CD4-positive, alpha-beta T cell treated with Interleukin-6 for 4 hours (primary cell): ENCODE measurements at places on chromosomes 1 and 21.

GRCh38 chr1:163863731-163864130 is 542.0 kb downstream of the NUF2 start:
- DNase-seq, result no peak

GRCh38 chr21:41477641-41478318 is 30.2 kb downstream of the TMPRSS2 start:
- DNase-seq, result no peak

GRCh38 chr1:212138457-212138856 is 102.9 kb downstream of the DTL start:
- no peak for DNase-seq

- DNase-seq, result peak; percentile 26
Observed at GRCh38 chr1:235079443-235080296, 49.0 kb downstream of the TOMM20 start.

DNA sequence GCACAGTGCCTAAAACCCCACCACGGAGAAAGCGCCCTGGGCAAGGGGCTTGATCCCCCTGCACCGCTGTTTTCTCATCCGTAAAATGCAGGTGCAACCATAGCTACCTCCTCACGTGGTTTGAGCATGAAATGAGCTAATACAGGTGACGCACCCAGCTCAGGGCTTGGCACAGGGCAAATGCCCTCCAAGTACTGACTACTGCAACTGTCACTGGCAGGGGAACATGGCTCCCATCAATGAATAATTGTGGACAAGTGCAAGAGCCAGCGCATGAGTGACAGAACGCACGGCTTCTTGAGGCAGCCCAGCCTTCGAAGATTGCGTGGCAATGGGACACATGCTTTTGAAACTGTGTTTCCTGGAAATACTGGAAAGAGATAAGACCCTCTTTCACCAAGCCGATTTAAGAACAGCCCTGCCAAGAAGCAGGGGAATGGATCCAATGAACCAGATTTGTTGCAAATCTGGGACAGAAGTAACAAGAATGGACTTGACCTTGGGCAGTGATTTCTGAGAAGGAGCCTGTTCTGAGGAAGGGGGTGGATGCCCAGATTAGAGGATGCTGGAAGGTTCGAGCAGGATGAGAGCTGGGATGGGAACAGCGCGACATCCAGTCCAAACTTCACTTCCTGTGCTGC is 92.8 kb upstream of the IFFO2 start:
- no peak for DNase-seq

DNA sequence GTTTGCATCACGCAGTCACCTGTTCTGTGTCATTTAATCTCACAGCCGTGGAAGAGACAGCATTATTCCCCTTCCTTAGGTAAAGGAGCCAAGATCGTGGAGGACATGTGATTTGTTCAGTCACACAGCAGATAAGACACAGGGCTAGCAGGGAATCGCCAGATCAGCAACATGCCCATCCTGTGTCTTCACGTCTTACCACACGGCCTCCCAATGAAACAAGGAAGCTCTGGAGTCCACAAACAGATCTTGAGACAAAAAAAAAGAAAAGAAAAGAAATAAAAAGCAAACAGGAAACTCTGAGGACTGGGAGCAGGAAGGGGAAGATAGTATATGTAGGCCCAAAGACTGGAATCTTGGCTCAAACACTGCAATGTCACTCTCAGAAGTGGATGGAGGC is 155.3 kb downstream of the ADSS2 start:
- no peak for DNase-seq

DNA sequence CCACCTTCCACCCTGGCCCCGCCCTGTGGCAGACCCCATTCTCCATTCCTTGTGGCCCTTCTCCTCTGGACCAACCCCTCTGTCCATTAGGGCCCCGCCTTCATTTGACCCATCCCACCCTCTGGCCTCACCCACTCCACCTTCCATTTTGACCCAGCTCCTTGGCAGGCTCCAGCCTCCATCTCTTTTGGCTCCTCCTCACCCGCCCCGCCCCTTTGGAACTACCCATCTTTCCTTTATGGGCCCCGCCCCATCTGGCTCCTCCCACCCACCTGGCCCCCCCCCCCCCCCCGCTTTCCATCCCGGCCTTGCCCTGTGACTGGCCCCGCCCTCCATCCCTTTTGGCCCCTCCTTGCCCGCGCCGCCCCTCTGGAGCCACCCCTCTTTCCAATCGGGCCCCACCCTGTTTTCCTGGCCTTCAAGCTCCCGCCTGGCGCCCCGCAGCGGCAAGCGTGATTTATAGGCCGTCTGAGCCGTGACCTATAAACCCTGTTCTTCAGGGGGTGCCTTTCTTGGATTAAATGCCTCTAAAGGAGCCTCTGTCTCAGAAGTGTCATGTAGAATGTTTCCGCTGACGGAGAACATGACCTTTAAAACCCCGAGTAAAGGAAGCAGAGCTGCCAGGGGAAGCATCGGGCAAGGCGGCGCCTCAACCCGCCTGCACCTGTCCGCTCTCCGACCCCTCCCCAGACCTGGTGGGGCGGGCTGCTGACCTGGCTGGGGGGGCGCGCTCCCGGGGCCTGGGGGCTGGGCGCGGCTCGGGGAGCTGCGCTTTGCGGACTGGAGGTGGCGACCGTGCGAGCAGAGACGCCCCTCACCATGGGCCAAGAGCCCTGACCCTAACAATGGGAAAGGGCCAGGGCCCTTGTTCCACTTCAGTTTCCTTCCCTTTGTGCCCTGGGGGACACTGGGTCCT is 178.0 kb downstream of the CAMTA1 start:
- peak; percentile 63 for DNase-seq

DNA sequence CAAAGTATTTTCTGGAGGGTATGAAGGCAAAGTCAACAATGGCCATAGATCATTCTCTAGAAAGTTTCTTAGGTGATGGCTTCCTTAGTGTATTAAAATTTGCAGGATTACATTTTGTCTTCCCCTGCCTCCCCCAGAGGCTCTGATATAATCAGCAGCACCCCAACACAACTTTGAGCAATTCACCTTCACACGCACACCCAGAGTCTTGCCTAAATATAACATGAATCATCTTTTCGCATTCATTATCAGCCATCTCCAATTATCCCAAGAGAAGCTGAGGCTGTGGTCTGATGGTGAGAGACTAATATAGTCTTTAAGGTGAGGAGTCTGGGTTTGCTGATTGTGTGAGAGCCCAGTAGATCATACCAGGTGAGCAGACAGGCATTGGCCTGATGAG is 343.0 kb downstream of the RRAGC start:
- DNase-seq, result no peak

DNA sequence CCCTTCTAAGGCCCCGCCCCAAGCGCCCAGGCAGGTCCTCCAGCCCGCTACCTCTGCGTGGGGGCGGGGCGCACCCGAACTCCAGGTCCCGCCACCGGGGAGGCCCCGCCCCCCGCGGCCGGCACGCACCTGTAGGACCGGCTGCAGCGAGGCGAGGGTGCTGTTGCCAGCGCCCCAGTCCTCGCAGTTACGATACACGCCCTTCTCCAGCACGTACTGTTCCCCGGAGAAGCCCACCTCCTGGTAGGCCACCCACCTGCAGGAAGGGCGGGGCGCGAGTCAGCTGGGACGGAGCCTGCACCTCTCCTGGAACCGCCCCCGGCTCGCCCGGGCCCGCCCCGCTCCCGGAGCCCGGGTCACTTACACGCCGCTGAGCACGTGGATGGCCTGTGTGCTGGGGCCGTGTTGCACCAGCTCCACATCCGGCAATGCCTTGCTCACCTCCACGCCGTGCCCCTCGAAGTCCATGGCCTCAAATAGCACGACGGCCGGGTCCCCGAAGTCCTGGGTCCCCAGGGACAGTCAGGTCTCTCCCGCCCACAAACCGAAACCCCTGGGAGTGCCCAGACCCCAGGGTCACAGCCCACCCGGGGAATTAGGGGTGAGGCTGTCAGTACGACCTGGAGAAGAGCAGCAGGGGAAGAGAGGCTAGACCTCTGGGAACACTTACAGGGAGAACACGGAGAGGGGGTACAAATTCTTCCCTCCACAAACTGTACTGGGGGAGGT is 17.3 kb downstream of the CRYBG2 start:
- DNase-seq, result peak; percentile 96

DNA sequence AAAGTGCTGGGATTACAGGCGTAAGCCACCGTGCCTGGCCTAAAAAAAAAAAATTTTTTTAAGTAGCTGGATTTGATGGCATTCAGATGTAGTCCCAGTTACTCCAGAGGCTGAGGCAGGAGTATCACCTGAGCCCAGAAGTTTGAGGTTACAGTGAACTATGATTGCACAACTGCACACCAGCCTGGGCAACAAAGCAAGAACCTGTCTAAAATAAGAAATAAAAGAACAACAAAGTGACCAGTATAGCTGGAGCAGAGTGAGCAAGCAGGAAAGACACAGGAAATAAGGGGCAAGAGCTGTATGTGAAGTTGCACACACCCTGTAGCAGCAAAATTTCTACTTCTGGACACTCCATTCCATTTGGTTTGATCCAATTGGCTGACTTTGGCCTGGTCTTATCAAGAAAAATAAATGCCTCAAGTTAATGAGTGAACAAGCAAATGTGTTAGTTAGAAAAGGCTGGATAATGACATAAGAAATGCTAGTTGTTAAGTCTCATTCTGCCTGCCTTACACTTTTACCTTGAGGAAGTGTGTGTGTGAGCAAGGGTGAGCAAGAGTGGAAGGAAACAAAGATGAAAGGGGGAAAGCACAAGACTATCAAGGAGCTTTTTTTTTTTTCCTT is 7.9 kb downstream of the ATP5IF1 start:
- peak; percentile 28 for DNase-seq

DNA sequence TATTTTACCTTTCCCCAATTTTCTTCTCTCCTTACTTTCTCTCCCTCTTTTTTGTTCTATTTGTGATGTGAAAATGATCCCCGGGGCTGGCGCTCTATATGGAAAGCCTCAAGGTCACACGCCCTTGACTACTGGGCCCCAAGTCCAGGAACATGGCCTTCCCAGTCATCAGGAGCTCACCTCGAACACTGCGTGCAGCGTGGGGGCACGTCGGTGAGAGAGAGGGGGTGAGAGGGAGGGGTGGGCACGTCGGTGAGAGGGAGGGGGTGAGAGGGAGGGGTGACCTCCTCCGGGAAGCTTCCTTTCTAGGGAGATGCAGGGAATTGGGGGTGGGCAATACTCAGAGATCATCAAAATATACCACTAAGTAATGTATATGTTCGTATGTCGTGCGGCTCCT is 94.6 kb upstream of the TMPRSS2 start:
- no peak for DNase-seq

DNA sequence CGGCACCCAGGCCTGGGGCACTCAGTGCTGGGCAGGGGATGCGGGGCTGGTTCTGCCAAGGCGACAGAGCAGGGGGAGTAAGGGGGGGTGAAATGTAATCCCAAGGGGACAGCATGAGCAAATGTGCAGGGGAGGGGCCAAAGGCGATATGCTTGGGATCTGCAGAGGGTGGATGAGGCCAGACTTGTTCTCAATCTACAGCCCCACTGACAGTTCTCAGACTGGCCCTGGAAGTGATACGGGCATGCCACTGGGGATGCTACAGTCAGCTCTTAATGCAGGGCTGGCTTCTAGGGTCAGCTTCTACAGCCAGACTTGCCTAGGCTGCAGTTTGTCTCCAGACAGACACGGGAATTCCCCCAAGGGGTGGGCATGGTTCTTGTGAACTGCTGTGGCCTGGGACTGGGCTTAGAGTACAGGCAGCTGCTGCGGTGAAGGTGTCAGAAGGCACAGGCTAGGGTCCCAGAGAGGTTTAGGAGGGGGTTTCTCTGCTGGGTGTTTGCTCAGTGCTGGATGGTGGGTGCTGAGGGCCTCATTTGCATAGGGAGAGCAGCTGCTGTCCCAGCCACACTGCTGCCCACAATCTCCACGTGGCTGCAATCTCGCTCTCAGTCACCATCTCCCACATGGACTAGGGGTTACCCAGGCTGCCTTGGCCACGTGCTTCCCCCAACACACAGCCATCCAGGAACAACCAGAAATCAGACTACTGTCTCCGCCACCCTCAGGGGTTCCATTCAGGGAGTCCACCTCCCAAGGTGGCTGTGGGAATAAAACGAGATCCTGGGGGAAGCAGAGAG is 190.1 kb downstream of the HIVEP3 start:
- DNase-seq, result no peak

DNA sequence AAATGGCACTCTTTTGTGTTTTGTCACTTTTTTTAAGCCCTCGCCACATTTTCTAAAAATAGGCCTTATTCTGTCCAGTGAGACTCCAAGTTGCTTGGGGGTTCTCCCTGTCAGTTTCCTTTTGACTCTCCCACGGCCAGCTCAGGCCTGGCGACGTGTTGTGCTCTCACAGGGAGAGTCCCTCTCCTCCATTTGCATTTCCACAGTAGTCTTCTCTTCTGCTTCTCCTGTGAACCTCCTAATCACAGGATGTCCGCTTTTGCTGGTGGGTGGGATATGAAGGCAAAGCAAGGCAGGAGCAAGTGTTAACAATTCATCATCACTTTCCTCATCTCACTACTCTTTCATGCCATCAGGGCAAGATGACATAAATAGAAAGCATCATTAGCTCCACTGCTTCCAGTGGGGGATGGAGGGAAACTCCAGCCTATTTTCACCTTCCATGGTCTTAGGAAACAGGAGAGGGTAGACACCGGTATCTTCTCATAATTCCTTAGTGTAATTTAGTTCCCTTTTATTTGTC is 99.8 kb downstream of the INTS7 start:
- no peak for DNase-seq

DNA sequence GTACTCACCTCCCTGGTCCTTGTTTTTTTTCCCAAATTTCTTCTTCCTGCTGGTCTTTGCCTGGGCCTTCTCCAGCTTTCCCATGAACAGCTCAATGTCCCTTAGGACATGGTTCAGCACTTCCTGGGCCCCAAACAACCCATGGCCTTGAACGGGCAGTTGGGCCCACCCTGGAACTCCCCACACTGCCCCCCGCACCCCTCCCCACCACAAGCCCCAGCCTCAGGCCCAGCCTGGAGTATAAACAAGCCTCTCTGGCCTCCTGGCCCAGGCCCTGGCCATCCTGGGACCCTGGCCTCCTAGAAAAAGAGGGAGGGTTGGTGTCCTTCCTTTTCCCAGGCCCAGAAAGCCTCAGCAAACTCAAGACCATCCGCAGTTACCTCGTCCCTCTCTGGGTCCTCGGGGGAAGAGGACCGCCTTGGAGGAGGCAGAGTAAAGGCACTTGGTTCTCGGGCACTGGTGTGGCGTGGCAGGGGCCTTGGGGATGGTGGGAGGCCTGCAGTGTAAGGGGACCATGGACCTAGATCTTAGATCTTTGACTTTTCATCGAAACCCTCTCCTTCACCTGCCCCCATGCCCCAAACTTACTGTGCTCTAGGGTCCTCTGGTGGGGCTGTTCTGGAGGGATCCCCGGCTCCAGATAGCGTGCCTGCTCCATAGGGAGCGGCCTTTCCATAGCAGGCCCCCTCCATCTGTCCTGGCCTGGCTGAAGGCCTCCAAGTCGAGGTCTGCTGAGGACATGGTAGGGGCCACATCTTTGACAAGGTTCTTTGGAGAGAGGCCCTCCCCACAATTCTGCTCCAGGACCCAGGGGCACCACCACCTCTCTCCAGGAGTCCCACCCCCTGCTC is 5.6 kb downstream of the EPS8L3 start:
- DNase-seq, result no peak

- no peak for DNase-seq
Observed at GRCh38 chr1:112461200-112461871, 47.4 kb upstream of the WNT2B start.

GRCh38 chr1:69433073-69433472 is 134.6 kb upstream of the LRRC7 start:
- no peak for DNase-seq

- DNase-seq, result no peak
Observed at GRCh38 chr1:65704318-65704717, 88.4 kb upstream of the PDE4B start.
